CD4-positive, alpha-beta T cell treated with Interleukin-2 at 100 ng/mL for 4 hours (primary cell): ENCODE measurements at places on chromosomes 4 and X.

DNA sequence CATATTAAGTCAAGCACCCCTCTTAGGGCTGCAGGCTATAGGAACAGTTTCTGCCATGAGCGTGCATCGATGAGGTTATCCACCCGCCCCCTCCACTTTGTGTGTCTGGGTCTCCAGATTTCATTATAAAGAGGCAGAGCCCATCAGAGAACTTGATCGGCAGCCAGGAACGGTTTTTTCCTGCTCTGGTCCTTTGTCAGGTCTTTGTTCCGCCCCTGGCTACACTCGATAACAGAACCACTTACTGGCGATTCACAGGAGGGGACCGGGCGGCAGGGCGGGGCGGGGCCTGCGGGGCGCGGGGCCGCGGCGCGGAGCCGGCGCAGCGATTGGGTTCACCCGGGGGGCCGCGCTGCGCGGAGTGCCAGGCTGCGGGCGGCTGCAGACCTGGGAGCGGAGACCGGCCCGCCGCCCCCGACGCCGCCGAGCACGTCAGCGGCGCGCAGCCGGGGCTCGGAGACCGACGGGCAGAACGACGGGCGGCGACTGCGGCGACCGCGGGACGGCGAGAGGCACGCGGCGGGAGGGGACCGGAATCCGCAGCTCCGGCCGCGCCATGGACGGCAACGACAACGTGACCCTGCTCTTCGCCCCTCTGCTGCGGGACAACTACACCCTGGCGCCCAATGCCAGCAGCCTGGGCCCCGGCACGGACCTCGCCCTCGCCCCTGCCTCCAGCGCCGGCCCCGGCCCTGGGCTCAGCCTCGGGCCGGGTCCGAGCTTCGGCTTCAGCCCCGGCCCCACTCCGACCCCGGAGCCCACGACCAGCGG, at the start of gene SLC10A4:
Gene SLC10A4, plus strand, starts transcription at position 338 of the 771 bp plus-strand sequence. Its CDS starts 219 bp downstream, at position 557.
- no peak for DNase-seq

GRCh38 chr4:119479180-119479808, 149.3 kb downstream of the PDE5A start:
- no peak for DNase-seq

DNA sequence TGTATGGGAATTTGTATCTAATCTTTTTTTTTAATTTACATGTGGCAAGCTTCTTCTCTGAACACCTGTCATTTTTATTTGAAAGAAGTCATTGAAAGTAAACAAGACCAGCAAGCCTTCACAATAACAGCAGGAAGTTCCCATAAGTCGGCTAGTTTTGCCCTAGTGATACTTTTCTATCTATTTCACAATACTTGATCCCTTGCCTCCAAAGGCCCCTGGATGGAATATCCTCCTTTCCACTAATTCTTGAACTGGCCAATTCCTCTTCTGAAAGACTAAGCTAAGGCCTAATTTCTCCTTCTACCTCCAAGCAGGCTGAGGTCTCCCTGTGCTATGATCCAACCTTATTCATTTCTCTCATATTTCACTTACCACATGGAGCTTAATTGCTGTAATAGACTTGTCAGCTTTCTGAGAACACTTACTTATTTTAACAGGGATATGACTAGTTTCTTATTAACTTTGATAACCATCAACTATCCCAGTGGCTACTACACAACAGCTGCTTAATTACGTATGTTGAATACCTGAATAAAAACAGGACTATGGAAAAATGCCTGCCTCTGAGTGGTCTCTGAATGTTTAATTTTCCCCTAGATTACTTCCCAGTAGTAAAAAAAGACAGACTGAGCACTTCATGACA, 194.2 kb downstream of the MAD2L1 start:
- no peak for DNase-seq

DNA sequence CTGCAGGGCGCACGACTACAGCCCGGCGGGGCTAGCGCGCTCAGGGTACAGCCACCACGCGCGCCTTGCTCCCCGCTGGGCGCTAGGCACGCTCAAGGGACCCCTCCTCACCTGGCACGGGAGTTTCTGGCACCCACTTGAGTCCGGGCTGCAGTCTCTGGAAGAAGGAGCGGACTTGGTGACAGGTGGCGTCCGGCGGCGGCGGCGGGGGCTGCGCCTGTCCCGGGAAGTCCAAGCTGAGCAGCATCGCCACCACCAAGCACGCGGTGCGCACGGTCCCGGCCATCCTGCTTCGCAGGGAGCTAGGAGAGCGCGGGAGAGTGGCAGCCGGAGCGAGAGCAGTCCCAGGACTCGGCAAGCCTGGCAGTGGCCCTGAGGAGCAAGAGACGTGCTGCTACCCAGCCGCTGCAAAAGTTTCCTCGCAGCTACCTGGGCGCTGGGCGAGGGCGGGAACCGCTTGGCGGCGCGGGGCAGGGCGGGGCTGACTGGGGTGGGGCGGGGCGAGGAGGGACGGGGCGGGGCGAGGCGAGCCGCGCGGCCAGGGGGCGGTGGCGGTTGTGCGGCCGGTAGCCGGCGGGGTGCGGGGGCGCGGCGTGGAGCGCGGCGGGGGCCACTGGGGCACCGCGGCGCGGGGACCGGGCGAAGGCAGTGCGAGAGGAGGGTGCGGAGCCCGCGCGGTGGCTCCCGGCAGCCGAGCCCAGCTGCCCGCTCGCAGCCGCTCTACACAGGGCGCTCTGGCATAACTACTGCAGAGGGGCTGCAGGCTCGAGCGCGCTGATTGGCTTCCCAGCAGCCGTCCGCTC, at the start of gene GPC3:
Gene GPC3, minus strand, starts transcription at position 431 of the 803 bp plus-strand sequence.
- peak; percentile 2 for DNase-seq

GRCh38 chr4:113810906-113811305, 49.4 kb upstream of the CAMK2D start:
- DNase-seq, result no peak

DNA sequence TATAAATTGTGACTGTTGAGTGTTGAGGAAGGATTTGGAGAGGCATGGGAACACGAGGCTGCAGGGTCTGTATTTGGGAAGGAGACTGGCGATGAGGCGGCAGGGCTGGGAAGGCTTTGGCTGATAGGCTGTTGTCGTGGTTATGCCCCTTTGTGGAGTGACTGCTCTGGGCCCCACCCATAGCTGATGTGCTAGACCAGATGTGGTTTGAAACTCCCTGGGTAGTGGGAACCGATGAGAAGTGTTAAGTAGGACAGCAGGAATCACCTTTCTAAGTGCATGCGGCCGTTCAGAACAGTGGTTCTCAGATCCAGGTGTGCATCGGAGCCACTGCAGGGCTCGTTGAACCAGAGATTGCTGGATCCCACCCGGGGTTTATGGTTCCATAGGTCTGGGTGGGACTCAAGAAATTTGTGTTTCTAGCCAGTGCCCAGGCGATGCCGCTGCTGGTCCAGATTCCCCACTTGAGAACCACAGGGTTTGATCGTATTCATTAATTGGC, 42.3 kb downstream of the TBC1D14 start:
- DNase-seq, result peak; percentile 13

DNA sequence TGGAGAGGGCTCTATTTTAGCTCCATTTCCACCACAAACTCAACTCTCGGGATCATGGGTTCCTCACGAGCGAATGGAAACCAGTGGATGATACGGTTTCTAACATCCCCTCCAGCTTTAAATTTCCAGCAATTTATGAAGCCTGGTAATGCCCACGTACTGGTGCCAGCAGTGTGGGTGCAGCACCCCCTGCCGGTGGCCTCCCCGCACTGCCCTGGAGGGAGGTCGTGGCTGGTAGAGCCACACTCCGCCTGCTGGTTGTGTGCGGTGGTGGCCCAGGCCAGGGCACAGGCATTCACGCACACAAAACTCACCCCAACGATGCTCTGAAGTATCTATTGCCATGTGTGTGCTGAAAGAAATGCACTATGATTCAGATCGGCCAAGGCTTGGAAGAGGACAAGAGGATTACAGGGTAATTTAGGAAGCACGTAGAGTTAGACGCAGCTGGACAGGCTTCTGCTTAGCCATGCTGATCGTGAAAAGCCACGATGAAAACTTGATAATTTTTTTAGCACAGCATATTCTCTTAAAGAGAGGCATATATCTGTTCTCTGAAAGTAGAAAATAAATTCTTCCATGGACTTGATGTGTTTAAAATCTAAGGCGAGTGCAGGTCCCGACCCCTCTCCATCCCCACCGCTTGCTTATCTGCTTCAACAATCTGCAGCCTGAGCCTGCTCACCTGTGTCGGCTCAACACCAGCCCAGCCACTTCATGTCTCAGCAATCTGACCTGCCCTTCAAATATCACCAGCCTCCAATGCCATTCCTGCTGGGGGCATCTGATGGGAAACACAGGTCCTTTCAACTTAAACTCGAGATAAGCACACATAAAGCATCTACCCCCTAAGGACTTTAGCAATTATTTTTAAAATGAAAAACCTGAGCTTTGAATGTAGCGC, 59.1 kb downstream of the SCD5 start:
- peak; percentile 47 for DNase-seq

DNA sequence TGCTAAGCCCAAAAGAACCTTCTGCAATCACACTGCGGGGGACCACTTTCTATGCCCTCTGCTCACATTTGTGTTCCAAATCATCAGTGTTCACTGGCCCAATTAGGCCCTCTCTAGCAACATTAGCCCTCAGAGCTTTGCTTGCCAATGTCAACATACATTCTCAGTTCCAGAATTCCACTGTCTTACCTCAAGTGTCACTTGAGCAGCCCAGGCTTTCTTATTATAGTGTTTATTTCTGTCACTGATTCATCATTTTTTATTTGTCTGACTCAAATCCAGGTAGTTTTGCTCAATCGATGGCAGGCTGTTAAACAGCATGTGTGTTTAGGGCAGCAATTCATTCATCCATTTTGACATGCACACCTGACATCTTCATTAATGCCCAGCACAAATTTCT, 291.2 kb downstream of the TEX13A start:
- DNase-seq, result no peak

GRCh38 chrX:39174772-39175417, 373.6 kb downstream of the MID1IP1 start:
- peak; percentile 37 for DNase-seq

- DNase-seq, result no peak
Measured at GRCh38 chr4:113695328-113696169, 66.0 kb downstream of the CAMK2D start.

- DNase-seq, result no peak
Measured at GRCh38 chr4:188130355-188130754, 8.9 kb upstream of the TRIML1 start.

DNA sequence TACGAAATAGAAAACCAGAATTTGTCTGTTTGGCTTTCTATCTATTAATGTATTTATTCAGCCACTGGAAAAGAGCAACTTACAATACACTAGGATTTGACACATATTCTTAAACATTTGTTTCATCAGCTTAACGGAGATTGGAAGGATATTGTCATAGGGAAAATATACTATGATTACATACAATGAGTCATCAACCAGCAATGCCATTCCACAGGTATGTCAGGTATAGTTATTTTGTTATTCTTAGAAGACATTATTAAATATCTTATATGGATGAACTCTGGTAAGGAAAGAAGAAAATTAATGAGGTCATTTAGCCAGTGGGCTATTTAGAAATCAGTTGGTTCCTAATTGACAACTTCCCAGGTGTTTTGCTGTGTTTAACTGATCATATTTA, 926.6 kb downstream of the STIM2 start:
- no peak for DNase-seq

DNA sequence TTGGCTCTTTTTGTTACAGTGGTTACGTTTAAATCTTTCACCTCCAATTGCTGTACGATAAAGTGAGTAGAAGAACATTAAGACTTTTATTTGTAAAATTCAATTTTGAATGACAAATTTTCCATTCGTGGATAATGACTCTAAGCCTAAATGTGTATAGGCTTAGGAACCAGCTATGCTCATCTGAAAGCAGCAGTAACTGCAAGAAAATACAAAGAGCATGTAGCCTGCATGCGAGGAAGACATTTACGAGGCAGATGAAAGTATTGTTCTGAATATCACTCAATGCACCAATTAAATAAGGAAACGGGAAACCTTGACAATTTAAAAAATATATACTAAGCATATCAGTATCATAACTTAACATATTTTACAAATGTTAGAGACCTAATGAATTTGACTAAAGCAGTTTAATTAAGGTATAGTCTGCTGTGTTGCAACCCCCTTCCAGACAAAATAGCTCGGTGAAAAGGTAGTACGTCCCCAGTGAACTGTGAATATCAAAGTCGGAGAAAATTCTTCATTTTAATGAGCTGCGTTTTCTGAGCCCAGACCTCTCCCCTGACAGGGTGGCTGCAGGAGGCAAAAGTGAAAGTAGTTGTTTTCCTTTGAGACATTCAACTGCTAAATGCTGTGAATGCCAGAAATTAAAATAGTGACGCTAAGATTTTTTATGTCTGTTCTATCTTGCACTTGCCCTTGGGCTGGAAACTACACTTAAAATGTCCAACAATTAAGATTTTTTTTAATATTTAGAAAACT, 1236.5 kb upstream of the TENM3 start:
- no peak for DNase-seq

DNA sequence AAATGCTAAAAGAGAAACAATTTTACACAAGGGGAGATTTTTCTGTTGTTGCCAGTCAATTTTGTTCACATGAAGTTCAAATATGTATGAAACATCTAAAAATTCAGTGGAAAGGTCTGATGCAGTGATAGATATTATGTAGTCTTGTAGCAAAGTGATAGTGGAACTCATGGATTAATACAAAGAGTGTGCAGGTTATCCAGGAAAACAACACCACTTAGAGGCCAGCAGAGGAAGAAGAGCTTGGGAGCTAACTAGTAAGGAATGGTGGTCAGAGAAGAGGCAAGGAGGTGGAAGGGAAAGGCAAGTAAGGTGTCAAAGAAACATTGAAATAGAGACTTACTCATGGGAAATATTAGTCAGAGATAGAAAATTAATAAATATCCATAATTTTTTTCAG, 395.6 kb downstream of the MAPK10 start:
- no peak for DNase-seq

- DNase-seq, result no peak
Measured at GRCh38 chr4:43243433-43244116, 351.1 kb downstream of the GRXCR1 start.

GRCh38 chr4:13539619-13540445, 4.5 kb downstream of the NKX3-2 start:
- DNase-seq, result no peak

- no peak for DNase-seq
Measured at GRCh38 chr4:175330652-175331051, 412.5 kb downstream of the ADAM29 start.

DNA sequence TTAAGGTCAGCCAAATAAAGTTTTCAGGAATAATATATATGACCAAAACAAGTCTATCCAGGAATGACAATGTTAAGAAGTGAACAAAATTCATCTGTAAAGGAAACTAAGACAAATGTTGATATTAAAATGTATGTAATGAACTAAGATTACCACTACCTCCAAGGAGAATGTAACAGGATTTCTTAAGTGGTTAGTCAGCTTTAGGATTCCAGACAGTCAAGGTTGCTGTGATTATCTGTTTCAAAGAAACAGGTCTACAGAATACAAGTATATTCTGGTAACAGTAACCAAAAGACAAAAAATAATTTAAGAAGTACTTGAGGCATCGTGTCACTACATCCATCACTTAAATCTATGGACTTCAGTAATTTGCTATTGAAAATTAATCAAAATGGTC, 172.8 kb downstream of the SCFD2 start:
- DNase-seq, result no peak

GRCh38 chr4:73586666-73587065, 33.6 kb downstream of the RASSF6 start:
- no peak for DNase-seq
